KBM-7 (cell line): ENCODE measurements at places on chromosomes 1 and 21.

DNA sequence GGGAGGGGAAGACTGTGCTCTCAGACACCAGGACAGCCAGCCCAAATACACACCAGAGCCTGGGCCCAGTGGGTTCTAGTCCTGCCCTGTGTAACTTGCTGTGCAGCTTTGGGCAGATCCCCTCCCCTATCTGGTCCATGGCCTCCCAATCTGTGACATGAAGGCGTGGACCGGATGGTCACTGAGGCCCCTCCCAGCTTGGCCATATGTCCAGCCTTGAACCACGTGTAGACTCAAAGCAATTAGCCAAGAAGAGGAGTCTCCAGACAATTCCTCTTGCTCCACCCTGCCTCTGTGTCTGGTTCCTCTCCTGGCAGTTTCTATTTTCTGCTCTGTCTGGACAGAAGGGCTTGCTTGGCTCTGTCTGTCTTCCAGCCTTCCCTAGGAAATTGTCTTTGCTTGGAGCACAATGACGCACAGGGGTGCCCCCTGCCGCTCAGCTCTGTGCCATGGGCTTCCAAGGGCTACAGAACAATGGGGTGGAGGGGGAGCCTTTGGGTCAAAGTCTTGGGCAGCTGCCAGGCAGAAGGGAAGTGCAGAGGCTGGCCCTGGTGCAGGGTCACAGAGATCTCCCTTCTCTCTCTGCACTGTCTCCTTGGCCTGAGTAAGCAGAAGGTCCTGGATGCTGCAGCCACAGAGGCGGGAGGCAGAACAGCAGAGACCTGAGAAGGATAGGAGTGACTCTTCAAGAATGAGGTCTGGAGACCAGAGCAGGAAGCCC, 66.1 kb downstream of the TENT5C start:
- peak; percentile 81 for DNase-seq

- no peak for DNase-seq
Observed at GRCh38 chr1:192462616-192463015, 113.0 kb upstream of the RGS1 start.

- no peak for DNase-seq
Observed at GRCh38 chr1:110248746-110249145, 38.6 kb downstream of the KCNC4 start.

GRCh38 chr1:21541835-21542234, 32.6 kb downstream of the ALPL start:
- no peak for DNase-seq

DNA sequence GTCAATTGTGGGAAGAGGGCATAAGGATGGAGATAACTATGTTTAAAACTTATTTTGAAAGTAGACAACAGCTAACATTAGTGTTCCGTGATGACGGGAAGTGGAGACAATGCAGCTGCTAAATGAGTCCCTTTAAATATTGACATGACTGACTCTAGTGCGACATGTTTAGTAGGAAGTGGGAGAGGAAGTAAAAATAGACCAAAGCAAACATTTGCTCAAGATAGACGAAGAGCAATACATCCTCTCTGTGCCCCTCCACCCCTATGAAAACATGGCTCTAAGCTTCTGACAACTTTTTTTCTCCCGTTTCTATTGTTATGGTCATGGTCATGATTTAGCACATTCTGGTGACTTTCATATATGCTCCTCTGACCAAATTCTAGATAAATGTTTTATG, 60.0 kb upstream of the HMCN1 start:
- DNase-seq, result peak; percentile 32

DNA sequence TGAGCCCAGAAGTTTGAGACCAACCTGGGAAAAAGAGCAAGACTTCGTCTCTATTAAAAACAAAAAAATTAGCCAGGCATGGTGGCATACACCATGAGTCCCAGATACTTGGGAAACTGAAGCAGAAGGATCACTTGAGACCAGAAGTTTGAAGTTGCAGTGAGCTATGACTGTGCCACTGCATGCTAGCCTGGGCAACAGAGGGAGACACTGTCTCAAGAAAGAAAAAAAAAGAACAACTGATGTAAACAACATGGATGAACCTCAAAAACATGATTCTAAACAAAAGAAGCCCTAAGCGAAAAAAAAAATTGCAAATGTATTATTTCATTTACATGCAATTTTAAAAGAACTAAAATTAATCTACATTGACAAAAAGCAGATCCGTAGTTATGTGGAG, 9.0 kb downstream of the LRRC40 start:
- no peak for DNase-seq

- no peak for DNase-seq
Observed at GRCh38 chr1:183180218-183180617, 5.8 kb upstream of the LAMC2 start.

DNA sequence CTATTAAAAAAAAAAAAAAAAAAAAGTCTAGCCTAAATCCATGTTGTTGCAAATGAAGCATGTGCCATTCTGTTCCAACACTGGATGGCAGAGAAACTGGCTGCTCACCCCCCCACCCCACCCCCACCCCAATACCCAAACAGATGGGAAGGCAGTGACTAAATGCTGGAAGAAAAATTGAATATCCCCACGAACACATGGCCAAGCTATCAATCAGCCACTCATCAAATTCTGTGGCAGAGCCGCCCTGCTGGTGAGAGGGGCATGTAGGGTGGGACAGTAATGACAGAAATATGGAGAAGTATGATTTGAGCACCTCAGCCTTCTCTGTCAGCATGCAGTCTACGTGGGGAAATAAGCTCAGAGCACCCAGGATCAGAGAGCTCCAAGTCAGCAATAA, 34.1 kb downstream of the OPTC start:
- DNase-seq, result no peak

DNA sequence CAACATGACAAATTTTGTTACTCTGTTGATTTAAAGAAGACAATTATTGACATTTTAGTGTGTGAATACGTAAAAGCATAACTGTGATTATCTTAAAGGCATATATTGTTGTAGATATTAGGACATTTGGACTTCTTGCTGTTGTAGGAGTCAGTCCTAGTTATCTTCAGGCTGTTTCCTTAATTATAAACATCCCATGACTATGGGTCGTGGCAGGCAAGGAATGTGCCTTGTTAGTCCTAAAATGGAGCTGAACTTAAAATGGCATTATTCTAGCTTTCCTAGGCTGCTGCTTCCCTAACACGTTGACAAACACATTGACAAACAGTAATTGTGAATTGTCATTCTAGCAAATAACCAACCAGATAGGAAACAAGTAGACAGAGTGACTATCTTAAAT, 4.4 kb upstream of the MPZL1 start:
- DNase-seq, result no peak

- DNase-seq, result peak; percentile 98
Observed at GRCh38 chr1:153545067-153546055, at the start of gene S100A4. S100A4 (minus strand) TSS chr1:153545806; CDS start chr1:153544794, 1,012 bp downstream.

DNA sequence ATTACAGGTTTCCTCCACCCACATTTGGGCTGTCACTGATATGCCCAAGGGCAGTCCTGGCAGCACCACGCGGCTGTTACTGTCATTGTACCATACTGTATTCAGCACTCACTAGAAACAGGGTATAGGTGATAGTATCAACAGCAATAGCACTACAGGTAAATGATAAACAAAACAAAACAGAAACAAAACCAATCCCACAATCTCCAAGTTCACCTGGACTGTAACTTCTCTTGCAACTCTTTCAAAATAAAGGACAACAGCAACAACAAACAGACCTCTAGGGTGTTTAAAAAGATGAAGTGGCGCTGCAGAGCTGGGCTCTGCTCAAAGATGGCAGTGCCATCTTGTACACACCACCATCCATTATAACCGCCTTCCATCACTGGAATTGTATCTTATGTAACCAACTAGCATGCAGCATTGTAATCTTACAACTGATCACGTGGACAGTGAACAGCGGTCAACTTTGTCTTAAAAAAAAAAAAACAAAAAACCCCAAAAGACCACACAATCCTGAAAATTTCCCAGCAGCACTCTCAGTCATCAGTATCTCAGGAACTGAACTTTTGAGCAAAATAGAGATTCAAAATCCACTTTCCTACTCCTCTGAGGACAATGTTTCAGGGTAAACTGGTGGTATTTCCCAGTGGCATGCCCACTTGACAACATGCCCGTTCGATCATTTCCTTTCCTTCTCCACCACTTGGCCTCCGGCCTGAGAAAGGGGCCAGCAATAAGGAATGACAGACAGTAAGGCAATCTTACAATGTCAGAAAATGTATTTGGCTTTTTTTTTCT, 3.8 kb downstream of the IRF2BP2 start:
- peak; percentile 77 for DNase-seq

- DNase-seq, result no peak
Observed at GRCh38 chr1:38120552-38121230, 74.1 kb upstream of the POU3F1 start.
